SIG-M5 (cell line): ENCODE measurements at places on chromosomes 3 and 15.

- DNase-seq: no peak
These were observed 46.2 kb upstream of the MAGEF1 start for GRCh38 chr3:184758056-184758455.

DNA sequence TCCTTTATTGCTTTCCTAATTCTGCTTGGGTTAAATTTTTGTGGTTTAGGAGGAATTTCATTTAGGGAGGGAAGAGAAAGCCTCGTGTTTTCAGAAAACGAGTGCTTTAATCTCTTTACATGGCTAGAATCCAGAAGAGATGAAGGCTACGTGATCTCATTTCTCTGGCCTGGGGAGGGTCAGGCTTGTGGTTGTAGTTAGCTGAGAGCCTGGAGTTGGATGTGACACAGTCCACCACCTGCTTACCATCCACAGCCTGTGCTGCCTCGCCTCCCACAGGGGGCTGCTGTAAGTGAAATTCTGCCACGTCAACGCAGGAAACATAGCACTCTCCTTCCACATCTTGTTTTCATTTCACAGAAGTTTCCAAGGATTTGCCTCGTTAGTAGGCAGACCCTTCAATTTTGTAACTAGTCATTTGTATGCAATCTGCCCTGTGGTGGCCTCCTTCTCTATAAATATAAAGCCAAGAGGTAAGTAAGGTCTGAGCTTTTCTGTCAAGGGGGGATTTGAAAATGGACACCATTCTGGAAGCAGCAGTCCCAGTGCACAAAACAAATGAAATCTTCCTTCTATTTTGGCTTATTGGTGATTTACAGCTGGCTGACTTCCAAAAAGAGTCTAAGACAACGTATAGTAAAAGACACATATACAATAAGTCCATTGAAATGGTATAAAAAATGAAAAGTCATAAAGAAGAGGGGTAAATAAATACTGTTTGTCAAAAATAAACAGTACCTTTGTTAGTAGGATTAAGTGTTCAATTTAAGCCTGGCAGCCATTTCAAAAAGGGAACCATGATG, 3.4 kb downstream of the GXYLT2 start:
- no peak for DNase-seq

- DNase-seq: no peak
These were observed 77.6 kb downstream of the POLR2M start for GRCh38 chr15:57784081-57784511.

DNA sequence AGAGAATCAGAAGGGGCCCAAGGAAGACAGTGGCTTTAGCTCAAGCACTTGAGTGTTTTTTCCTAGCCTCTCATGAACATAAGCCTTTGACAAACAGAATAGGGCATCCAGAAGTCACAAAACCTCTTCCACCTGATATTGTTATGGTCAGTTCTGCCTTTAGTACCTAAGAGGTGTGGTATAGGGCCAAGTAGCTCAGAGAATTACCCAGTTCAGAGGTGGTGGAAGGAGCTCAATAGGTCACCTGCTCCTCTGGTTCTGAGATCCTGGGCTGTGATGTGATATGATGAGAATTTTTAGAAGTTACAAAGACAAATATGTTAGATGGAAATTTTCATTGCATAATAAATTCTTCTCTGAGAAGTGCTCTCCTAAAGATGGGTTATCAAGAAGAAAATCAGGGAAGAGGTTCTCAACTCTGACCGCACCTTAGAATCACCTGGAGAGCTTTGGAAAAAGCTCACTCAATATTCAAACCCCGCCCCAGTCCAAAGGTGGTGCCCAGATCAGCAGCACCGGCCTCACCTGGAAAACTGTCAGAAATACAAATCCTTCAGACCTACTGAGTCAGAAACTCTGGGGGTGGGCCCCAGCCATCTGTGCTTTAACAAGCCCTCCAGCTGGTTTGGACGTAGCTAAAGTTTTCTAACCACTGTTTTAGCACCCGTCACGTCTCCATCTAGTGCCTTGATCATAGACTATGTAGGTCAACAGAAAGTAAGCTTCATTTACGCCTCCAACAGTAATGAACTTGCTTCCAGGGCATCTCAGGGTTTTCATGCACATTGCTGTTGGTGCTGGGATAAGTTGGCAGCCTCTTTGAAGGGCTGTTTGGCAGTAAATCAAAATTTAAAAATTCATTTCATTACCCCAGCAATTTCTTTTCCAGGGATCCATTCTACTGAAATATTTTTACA, 101.3 kb downstream of the MYH15 start:
- no peak for DNase-seq

- DNase-seq: no peak
These were observed 117.8 kb upstream of the MNS1 start for GRCh38 chr15:56582785-56583184.

GRCh38 chr15:34109797-34110663, 8.1 kb downstream of the PGBD4 start:
- no peak for DNase-seq

GRCh38 chr3:42815826-42816225, 6.6 kb downstream of the ACKR2 start:
- DNase-seq: no peak

GRCh38 chr15:101088788-101089578, 162.9 kb downstream of the CHSY1 start:
- no peak for DNase-seq

DNA sequence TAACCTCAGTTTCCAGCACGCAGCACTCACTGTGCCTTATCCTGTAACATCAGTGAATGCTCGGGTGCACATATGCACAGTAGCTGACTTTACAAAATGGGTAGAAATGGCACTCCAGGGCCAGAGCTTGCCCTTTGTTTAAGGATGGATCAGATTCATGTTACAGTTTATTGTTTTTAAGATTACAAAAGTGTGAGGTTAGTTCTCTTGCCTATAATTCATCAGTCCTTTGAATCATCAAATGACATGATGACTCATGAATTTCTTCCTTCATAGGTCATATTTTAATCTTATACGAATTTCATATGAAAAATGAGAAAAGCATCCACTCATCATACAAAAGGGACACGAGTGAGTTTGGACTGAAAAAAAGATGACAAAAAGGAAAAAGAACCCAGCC, 545.3 kb downstream of the GBE1 start:
- DNase-seq: no peak

DNA sequence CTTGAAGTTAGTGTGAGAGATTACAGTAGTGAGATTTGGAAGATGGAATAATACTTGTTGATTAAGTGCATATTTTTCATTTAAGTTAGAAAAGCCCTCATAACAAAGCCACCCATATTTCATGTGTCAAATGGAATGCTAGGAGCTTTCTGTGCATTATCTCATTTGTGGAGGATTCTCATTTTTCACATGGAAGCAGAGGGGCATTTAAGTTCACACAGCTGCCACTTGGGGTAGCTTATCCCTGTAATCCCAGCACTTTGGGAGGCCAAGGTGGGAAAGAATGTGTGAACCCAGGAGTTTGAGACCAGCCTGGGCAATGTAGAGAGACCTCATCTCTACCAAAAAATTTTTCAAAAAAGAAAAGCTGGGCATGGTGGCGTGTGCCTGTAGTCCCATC, 55.2 kb downstream of the RAB7A start:
- no peak for DNase-seq

DNA sequence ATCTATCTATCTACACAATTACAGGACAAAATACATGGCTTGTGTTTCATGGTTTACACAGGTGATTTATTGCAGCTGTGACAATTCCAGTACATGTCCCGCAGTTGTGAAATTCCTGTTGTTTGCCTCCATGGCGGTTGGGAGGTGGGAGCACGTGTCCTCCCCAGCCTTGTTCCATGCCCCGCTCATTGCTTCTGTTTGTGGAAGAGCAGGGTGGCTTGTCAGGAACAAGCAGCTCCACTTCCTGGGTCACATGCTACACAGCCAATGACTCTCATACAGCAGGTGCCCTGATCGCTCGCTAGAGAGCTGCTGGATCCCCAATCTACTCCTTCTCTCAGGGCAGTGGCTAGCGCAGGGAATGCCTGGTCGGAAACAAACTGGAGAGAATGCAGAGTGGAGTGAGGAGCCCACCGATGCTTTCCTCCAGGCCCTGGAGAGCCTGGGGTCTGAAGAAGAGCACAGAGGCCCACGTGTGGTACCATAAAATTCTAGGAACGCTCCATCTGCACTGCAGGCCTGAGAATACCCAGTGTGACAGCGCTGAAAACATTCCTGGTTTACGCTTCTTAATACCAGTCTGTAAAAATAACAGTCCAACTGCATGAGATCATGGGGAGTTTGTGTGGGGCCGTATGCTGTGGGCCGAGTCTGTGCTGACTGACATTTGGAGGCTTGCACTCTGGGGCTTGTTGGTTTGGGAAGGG, 270.6 kb upstream of the RGMA start:
- DNase-seq: no peak

DNA sequence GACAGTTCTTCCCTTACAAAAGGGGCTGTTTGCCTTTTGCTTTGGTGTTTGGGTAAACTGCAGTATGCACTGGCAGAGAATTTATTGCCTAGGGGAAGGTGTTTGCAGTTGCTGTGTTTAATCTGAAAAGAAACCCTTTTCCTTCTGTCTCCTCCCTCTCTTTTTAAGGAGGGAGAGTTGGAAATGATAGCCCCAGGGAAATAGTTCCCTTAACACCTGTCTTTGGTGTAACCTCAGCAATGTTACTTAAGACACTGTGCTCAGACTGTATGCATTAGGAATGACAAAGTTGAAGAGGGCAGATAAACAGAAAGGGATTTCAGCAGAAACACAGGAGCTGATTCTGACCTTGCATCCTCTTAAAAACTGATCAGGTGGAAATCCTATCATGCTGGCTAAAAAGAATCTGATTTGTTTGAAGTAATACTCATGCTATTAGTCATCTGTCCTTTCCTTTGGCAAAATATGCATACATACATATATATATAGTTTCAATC, 125.4 kb downstream of the TP63 start:
- no peak for DNase-seq

DNA sequence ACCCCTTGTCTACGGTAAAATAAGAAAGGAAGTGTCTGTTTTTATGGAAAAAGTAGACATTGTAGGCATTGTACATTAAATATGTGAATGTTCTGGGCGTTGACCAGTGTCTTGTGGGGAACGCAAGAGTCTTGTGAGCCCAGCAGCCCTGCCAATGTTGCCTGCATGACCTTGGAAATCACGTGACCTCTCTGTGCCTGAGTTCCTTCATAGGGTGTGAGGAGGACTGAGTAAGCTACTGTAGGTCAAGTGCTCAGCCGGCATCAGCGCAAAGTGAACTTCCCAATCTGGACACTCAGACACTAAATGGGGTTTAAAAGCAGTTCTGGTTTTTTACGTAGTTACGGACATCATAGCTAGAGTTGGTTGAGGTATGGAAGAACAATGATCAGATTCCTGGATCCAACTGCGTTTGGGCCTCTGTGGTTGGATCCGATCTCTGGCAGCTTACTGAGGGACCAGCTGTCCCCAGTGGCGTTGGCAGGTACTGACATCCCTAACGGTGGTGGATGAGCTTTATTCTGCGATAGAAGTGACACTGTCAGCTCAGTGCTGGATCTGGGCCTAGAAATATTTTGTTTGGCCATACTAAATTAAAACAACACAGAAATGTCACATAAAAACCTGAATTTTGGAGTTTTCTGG, 63.8 kb downstream of the SPSB4 start:
- DNase-seq: no peak

GRCh38 chr15:94080416-94080815, 150.9 kb upstream of the MCTP2 start:
- no peak for DNase-seq

DNA sequence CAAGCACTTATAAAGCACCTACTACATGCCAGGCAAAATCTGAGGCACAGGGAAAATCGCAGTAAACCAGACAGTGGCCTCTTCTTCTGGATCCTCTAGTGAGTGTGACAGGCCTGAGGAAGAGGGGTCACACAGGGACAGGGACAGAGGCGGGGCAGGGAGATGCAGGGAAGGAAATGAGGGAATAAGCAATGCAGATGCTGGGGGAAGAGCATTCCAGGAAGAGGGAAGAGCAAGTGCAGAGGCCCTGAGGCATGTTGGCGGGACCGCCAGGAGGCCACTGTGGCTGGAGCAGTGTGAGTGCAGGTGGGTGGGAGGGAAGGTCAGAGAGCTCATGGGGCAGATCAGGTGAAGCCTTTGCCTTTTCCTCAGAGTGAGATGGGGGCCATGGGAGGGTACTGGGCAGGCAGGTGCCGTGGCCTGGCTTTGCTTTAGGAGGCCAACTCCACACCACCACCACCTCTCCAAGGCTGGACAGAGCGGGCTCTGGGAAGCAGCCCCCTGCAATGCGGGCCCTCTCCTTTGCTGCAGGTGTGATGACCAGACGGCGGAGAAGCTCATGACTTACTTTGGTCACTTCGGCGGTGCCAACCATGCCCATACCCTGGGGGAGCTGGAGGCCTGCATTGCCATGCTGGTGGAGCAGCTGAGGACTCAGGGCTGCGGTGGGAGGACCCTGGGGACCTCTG, 26.8 kb upstream of the GP9 start:
- no peak for DNase-seq

DNA sequence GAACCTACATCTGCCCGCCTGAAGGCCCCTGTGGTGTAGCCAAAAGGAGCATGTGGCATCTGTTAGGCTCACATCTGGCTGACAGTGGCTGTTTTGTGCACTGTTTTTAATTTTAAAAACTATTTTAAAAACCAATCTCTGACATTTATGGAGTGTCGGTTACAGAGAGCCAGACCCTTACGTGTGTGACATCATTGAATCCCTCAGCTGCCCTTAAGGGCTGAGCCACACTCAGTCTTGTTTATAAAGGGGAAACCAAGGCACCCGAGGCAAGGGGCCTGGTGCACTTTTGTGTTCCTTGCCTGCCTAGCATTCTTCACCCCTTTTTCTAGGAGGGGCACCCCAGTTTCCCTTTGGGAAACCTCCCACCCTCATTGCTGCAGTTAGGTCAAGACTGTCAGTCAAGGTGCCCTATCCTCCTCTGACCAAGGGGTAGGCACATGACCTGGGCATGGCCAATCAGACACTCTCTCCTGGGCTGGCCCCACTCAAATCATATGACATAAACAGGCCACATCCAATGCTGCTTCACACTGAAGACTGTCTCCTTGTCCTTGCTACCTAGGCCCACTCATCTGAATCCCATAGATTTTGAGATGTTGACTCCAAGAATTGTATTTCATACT, 105.3 kb downstream of the LSM3 start:
- no peak for DNase-seq

DNA sequence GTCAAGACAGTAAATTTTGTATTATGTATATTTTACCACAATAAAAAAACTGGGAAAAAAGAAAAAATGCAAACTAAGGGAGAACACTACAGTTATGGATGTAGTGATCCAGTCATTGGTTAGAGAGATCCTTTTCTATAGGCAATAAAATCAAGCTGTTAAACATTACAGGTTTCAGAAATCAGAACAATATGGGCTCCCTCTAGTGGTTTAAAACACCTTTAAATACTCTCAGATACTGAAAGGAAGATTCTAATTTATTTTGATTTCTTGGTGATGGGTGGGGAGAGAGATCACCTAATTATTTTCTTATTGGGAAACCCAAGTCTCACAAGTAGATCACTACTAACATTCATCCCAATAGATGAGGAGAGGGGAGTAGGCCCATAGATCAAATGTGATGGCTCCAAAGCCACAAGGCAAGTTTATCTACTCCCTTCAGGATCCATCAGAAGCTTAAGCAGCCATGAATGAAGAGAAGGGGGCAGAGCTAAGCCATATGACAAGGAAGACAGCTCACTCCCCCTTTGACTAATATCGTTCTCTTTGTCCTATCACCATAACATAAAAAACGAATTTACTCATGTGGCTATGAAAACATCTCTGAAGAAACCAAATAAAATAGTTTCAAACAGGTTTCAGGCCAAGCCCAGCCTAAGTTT, 118.6 kb downstream of the ANO10 start:
- no peak for DNase-seq
